ENCODE measurements at places on chromosomes 11 and 22.

GRCh38 chr11:12480401-12480800 is 103.0 kb downstream of the PARVA start:
- DNase-seq = no peak

DNA sequence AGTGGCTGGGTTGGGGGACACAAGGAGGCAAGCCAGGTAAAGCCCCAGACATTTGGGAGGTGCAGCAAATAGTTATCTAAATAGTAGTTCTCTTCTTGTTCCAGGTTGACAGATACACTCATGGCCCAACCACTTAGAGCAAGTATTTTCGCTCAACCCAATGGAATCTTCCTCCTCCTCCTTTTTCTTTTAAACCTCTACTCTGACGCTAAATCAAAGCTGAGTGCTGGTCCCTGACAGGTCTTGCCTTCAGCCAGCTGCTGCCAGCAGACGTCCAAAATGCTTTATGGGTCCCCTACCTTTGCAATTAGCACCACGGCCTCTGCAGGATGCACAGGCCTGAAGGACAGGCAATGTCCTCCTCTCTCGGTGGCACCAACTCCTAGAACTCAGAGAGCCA is 558.5 kb downstream of the MIAT start:
- DNase-seq = no peak

DNA sequence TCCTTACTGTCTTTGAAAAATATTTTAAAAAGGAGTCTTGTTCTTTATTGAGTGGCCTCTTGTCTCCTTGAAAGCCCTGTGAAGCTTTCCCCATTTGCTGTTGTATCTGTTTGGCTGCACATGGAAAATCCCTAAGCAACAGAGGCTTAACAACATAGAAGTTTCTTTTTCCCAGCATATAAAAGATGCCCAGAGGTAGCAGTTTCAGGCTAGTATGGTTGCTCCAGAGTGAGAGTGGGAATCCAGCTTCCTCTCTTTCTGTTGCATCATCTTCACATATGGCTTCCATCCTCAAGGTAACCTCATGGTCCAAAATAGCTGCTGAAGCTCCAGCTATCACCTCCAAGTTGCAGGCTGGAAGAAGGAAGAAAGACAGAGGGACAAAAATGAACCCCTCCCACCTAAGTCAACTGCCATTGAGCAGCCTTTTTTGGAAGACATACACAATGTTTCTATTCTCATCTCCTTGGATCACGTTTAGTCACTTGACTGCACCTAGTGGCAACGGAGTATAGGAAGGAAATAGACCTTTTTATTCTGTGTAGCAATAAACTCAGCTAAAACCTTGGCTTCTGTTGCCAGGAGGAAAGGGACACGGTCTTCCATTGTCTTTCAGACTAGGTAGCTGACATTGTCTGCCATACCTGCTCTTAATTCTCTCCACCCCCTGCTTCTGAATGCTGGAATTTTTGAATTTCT is 5.3 kb downstream of the CSF2RB start:
- no peak for DNase-seq

DNA sequence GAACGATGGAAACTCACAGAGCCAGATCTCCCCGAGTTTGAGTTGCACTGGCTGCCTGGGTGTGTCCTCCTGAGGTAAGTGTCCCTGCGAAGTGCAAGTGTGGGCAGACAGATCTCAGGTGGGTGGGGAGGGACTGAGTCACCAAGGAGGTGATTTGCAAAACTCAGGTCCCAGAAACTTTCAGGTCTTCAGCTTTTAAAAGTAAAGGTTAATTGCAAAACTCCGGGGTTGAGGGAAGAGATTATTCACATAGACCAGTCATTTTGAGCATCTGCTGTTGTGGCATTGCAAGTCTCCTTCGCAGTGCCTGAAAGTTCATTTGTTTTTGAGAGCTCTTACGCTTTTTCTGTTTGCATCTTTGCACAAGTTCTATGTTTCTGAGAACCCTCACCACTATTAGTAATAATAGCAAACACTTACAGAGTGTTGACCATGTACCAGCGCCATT is 7.1 kb downstream of the CD44 start:
- peak; percentile 54 for DNase-seq

- DNase-seq = no peak
Measured at GRCh38 chr11:31582697-31583096, 73.1 kb downstream of the ELP4 start.

- DNase-seq = no peak
Measured at GRCh38 chr22:45429424-45429823, 15.9 kb downstream of the RIBC2 start.

- DNase-seq = no peak
Measured at GRCh38 chr11:13831696-13832095, 130.8 kb upstream of the SPON1 start.

DNA sequence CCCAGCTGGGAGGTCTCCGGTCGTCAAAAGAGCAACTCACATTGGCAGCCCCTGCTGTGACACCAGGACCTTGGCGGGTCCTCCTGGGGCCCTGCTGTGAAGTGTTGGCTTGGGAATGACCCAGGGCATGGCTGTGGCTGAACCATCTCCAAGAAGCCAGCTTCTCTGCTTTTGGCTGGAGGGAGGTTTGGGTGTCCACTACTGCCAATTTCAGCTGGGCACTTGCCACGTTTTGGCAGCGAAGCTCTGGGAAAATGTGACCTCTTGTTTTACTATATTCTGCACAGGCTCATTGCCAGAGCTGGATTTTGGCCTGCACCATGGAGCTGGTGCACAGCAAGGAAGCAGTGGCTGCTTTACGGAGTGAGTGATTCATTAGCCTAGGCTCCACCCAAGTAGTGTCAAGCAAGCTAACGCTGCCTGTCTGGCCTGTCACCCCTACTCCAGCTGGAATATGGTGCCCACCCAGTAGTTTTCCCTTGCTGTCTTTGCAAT is 24.3 kb upstream of the SMCO4 start:
- DNase-seq = no peak

Data from stimulated activated CD8-positive, alpha-beta memory T cell treated with anti-CD3 and anti-CD28 coated beads, Interleukin-4, amount 100 ng/mL, for 1 hour (primary cell).